KBM-7 (cell line): ENCODE measurements at places on chromosomes 4 and X.

- no peak for DNase-seq
These were observed 292.2 kb downstream of the FBXO8 start for GRCh38 chr4:173991316-173991715.

- DNase-seq, result no peak
These were observed 46.8 kb downstream of the PSAPL1 start for GRCh38 chr4:7387925-7388324.

- no peak for DNase-seq
These were observed 130.8 kb downstream of the PPARGC1A start for GRCh38 chr4:23759066-23759465.

DNA sequence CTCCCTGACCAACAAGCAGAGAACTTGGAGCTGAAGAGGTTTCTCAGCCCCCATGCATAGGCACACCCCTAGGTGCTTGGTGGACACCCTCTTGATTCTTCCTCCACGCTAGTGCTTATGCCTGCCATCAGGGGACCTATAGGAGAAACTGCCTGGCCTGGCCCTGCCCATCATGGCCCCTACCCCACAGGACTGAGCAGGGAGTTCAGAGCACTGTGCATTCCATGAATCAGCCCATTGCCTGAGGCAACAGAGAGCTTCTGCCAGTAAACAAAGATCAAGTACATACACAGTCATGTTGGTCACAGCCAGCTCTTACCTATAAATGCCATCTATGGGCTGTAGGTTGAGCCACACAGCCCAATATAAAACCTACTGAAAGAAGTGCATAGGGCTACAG lies 99.1 kb upstream of the EDNRA start:
- no peak for DNase-seq

GRCh38 chr4:184416913-184417734 lies 57.2 kb downstream of the IRF2 start:
- peak; percentile 43 for DNase-seq

DNA sequence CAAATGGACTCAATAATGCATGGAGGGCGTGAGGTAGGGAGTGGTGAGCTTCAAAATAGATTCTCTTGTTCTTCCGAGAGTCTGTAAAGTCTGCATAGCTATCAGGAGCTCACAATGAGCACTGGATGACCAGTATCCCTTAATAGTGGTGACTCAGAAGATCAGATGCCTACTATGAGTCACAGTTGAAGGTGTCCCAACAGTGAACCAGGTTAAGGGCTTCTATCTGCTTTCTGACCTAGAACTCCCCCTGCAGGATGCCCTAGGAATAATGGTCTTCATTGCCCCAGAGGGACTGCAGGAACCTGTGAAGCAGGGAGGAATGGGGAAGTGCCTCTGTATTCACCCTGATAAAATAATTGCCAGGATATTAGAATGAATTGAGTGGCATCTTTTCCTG lies 22.1 kb downstream of the DGKK start:
- peak; percentile 57 for DNase-seq

DNA sequence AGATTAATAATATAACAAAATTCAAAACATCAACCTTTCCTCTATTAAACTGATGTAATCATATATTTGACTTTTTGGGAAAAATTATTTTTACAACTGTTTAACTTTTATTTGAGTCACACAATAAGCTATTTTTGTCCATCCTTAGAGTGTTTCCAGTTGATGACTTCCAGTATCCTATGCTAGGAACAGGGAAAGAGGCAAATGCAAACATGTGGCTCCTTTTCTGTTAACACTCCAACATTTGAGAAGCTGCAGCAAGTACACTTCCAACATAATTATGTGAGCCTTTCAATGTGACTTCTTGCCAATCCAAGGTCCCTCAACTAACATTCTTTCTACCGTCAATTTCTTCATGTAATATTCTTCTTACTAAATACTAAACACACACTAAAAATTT lies 117.7 kb downstream of the PPA2 start:
- DNase-seq, result no peak

- no peak for DNase-seq
These were observed 45.1 kb downstream of the SUPT20HL2 start for GRCh38 chrX:24268786-24269185.

DNA sequence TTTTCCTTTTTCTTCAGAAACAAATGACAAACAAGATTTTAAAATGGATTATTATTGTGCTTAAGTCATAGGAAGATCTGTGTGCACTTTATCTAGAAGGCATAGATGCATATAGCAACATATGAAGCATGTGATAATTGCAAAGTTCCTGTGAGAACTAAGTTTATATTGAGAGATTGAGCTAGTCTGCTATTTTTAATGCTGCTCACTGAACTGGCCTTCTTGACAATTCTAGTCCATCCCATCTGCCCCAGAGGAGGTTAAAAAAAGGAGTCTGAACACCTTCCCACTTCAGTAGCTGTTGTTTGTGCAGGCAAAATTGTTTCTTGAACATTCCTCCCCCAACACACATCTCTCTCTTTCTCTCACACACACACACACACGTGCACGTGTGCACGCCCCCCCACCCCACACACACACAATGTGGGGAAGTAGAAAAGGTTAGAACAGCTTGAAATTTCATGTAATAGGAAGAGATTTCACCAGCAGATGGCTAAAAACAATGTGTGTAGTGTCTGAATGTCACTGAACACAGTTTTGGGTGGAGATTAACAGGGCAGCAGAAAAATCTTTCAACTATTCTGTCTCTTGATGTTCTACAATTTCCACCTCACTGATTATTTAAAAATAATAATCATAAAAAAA lies 108.0 kb downstream of the GPM6A start:
- DNase-seq, result no peak

- no peak for DNase-seq
These were observed 125.7 kb downstream of the CAMK2D start for GRCh38 chr4:113635739-113636437.

DNA sequence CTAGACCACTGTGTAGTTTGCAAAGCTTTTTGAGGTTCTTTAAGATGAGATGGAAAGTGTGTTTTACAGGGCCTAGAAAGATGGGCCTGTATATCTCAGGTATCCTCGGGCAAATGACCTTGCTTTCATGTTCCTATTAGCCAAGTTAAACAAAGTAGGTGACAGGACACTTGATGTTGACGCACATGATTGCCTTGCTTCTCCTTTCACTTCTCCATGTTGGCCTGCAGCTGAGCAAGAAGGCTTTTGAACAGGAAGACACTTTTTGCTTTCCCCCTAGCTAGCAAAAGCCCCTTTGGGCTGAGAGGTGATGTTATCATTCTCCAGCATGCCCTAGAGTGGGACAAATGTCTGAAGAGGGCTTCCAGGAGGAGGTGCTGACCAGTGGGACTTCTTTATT lies 202.1 kb downstream of the GPC3 start:
- no peak for DNase-seq

GRCh38 chr4:98711526-98711925 lies 53.1 kb upstream of the TSPAN5 start:
- DNase-seq, result no peak

GRCh38 chr4:169744601-169745000 lies 13.1 kb downstream of the HPF1 start:
- DNase-seq, result no peak

DNA sequence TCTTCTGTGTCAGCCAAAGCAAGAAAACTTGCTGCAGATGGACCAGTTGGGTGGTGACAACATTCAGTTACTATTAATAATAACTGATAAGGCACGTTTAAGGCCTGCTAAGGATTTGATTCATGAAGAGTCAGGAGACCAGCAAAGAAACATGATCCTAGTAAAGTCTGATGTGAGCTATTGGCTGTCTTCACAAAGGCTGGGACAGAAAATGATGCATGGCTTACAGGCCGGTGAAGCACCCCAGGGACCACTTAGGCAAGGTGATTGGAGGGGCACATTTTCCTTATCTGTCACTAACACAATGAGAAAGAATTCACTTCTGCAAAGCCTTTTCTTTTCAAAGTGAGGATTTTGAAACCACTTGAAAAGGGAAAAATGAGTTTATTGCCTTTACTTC lies 65.4 kb upstream of the TRPC3 start:
- no peak for DNase-seq

DNA sequence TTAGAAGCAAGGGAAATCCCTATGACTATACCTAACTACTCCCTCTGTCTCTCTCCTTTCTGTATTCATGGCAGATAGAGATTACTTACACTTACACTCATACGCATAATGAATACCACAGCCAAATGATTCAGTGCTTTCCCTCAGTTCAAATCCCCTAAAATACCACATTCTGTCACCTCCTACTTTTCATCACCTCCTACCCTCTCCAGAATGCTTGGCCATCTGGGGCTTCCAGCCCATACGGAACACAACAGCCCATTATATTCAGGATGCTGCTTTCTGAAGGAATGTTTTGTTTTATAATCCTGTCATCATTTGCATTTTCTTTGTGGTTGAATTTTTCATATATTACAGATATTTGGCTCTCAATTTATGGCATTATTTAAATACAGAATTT lies 361.6 kb downstream of the GRIA2 start:
- no peak for DNase-seq

DNA sequence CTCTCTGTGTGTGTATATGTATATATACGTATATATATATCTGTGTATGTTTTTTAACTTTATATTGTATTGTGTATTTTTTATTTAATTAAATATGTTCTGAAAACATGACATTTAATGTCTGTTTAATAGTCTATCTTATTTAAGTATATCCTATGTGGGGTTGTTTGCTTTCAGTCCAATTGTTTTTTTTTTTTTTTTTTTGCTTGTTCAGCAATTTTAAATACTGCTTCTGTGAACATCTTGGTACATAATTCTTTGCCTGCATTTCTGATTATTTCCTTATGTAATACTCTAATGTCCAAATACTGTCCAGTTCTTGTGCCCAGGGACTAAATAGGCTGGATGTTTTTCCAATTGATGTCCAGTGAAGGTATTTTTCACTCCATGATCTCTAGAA lies 45.1 kb upstream of the MAD2L1 start:
- DNase-seq, result no peak

DNA sequence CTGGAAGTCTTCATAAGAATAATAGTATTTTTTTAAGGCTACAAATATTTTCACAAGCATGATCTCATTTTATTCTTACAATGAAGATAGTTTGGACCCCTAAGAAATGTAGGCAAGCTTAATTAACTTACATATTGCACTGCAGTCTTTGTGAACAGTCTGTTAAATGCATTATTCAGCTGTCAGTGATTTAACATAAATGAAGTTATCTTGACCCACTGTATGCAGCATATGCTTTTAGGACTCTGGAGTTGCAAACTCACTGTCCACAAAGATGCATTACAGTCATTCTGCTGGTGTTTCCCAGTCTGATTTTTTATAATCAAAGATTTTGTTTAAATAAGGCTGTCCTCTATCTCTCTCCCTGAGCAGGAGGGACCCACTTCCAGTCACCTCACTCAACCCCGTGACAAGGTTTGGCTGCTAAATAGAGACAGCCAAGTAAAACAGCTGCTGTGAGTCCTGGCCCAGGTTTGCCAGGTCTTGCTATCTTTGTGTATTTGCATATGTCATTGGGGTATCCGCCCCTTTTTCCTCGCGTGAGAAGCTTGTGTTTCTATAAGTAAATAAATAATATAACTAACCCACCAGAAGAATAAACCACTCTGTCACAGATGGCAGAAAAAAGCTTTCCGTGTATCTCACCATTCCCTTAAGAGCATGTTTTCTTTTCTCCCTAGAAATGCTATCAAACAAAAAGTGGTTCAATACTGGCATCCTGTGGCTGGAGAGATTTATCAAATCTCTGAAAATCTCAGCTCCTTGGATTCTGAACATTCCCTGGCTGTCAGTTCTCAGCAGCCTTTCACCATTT lies 67.0 kb downstream of the SLC7A11 start:
- no peak for DNase-seq

- no peak for DNase-seq
These were observed 1430.0 kb downstream of the ARAP2 start for GRCh38 chr4:34814266-34814665.

- DNase-seq, result no peak
These were observed 133.3 kb downstream of the CPZ start for GRCh38 chr4:8725845-8726244.

DNA sequence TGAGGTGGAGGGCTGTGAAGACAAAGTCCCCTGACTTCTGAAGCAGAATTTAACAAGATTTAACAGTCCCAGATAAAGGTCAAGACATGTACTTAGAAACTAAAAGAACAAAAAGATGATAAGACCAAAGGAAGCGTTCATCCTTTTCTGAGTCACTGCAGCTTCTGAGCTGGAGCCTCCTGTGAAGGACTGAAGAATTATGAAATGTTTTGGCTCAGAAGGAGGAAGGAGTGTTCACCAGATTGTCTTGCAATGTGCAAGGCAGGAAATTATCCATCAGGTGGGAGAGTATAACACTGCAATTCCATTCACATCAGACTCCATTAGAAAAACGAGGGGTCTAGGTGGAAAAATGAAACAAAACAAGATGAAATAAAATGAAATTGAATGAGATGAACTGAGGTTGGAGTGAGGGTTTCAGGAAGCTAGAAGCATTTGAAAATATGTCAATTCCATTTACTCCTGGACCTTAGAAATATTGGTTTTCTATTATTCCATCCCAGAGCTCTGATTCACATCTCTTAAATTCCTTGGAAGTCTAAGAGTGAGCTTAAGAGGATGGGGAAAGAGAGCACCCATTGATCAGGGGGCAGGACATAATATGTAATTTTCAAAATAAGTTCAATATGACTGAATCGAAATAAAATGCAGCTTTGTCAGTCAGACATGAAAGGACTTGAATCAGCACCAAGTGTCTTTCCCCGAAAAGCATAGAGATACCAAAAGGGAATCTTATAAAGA lies 186.1 kb upstream of the LNX1 start:
- DNase-seq, result no peak
